ENCODE measurements at places on chromosomes 3 and 15.

DNA sequence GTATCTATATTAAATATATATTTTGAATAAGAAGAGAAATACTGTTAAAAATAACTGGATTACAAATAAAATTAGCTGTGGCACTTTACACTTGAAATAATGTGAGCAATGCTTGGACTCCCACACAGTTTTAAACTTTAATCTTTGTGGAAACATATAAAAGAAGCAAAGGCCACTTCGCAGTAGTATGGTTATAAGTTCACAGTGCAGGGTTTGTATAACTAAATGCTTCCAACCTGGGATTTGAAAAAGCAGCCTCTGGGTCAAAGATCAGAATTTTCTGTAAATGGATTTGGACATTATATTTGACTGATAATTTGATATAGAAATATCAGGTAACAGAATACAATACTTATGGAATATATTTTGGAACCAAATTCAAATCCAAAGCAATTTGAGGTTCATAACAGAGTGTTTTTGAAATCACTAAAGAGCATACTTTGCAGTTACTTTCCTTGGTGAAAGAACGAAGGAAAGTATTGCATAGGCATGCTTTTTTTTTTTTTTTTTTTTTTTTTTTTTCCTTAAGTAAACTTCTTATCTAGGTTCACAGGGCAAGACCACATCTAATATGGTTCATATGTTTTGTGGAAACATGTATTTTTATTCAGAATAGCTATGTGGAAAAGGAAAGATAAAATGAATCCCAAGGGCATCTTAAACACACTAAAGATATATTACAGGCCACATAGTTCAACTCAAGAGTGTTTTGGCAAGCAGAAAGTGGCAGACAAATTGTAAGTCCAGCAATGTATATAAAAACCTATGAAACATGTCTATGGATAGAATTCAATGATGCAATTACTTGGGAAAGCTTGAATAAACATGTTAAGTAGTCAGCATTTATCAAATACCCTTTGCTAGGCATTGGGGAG lies 47.1 kb upstream of the SGO1 start:
- no peak for DNase-seq

- no peak for DNase-seq
These were observed 62.8 kb upstream of the PPARG start for GRCh38 chr3:12226031-12226430.

GRCh38 chr3:126914226-126914625 lies 68.7 kb upstream of the PLXNA1 start:
- no peak for DNase-seq

GRCh38 chr3:194287977-194288706 lies 63.0 kb downstream of the CPN2 start:
- DNase-seq = no peak

DNA sequence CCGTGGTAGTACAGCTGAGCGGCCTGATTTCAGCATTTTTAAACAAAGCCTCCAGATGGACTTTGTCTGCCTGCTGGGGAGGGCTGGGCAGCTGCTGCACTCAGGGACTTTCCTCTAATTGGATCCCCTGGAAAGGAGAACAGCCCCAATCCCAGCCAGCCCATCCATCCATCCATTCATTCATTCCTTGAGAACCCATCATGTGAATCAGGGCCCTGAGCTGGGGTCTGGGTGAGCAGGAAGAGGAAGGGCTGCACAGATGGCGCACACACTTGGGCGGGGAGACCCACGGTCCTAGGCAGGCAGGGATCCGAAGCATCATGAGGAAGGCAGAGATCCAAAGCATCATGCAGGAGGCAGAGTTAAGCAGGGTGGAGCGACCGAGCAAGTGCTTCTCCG lies 45.7 kb downstream of the TPRA1 start:
- no peak for DNase-seq

GRCh38 chr15:31390029-31390428 lies 63.4 kb downstream of the KLF13 start:
- DNase-seq = no peak

DNA sequence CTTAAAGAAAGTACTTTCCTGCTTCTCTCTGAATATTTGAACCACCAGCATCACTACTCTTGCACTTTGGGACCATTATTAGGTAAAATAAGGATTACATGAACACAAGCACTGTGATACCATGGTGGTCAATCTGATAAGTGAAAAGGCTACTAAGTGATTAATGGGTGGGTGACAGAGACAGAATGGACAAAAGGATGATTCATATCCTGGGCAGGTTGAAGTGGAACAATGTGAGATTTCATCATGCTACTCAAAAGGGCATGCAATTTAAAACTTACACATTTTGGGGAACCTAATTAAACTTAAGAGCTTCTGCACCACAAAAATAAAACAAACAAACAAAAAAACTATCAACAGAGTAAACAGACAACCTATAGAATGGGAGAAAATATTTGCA lies 172.0 kb upstream of the CD96 start:
- DNase-seq = no peak

- DNase-seq = no peak
These were observed 17.8 kb downstream of the ZIC1 start for GRCh38 chr3:147426931-147427330.

- no peak for DNase-seq
These were observed 106.5 kb upstream of the EPHA3 start for GRCh38 chr3:89000886-89001285.

GRCh38 chr3:155064920-155065319 lies 15.2 kb upstream of the MME start:
- DNase-seq = no peak

GRCh38 chr3:101950985-101951733 lies 101.8 kb downstream of the NFKBIZ start:
- no peak for DNase-seq

- DNase-seq = no peak
These were observed 28.5 kb downstream of the THBS1 start for GRCh38 chr15:39609166-39609916.

DNA sequence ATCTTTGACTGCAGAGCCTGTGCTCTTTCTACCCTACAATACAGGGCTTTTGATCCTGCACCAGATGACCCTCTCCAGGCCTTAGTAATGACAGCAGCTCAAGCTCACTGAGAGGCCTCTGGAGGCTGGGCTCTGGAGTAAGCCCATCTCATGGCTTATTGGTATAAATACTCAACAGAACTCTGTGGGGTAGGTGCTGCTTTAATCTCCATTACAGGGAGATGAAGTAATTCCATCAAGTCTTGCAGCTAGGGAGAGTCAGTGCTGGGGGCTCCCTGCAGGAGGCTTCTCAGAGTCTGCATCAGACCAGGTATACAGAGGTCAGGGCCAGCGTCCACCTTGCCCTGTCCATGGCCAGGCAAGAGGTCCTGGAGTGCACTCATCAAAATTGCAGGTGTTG lies 89.2 kb upstream of the SLC6A11 start:
- no peak for DNase-seq

DNA sequence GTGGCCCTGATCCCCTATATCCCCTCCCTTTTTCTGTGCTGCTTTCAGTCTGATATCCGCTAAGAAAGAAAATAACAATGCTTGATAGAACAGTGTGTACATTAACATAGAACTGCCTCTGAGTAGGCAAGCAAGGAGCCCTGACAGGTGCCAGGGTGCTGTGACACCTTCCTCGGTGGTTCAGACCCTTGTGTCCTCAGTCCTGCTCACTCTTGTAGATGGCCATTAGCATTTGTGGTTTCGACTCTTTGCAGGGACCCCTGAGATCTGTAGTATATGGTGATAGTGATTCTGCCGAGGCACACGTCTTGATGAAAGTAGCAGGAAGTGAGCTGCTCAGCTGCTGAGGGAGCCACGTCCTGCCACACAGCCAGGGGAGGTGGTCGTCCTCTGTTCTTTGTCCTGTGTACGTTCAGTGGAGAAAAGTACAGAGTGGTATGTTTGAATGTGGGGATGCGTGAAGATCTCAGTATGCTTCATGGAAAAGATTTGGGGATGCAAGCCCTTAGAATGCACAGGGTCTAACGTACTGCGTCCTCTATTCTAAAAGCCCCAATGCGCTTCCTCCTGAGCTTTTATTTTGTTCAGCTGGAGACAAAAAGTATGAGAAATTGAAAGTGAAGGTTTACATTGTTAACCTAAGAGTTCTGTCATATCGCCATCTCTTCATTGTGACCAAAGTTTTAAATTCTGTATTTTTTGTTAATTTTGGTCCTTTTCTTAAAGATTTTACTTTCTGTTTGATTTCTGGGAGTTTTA lies 35.4 kb downstream of the PXYLP1 start:
- no peak for DNase-seq

DNA sequence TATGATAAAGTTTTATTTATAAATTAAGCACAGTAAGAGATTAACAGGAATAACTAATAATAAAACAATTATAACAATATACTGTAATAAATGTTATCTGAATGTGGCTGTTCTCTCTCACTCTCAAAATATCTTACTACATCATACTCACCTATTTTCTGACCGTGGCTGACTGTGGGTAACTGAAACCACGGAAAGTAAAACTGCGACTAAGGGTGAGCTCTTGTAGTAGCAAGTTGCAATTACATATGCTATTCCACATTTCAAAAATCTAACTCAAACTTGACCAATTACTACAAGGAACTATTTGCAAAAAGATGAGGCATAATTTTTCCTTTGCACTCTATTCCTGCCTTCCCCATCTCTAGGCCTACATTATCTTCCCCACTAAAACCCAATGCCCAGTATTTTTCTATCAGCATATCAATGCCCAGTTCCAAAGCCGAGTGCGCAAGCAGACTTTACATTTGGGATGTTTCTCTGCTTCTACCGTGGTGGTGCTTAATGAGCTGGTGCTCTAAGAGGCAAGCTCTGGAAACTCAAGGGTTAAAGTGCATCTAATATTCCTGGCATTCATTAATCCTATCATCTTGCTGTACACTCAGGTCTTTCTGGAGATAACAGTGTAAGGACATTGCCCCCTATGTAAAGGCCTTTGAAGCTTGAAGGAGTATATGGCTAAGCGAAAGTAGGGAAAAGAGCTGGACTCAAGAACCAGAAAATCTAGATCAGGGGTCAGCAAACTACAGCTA lies 6.7 kb downstream of the PCYT1A start:
- DNase-seq = no peak

Measured in SHP77 (cell line).